ENCODE measurements at places on chromosomes 12 and 14.

DNA sequence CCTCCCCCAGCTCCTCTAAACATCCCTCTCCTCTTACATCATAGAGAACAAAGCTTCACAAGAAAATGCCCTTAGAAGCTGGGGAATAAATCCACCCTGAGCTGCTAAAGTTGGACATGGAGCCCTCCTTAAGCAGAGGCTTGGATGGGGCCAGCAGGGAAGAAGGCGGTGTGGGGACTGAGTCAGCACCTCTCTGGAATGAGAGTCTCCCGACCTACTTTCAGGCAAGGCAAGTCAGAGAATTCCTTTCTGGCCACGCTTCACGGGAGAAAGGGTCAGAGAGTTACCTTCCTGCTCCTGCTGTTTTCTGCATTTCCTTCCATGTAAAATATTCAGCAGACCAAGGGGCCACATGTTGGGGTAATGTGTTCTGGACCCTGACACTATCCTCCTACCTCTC lies 113.3 kb upstream of the PRB2 start:
- DNase-seq: no peak

DNA sequence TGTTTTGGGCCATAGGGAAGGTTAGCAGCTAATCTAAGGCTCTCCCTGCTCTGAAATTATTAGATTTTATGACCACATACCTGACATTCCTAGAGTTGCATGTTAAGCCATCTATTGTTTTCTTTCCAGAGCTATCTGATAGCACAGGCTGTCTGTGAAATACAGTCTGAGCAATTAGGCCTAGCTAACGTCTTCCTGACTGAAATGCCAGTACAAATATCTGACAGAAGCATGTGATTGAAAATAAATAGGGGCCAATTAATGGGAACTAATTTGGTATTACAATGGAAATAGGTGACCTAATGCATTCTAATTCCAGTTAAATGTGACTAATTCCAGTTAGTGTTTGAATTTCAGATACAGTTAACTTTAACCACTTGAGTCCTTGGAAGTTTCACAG lies 115.2 kb downstream of the C12orf75 start:
- DNase-seq: no peak

- DNase-seq: no peak
These were observed 89.1 kb downstream of the C12orf75 start for GRCh38 chr12:105419606-105420005.

DNA sequence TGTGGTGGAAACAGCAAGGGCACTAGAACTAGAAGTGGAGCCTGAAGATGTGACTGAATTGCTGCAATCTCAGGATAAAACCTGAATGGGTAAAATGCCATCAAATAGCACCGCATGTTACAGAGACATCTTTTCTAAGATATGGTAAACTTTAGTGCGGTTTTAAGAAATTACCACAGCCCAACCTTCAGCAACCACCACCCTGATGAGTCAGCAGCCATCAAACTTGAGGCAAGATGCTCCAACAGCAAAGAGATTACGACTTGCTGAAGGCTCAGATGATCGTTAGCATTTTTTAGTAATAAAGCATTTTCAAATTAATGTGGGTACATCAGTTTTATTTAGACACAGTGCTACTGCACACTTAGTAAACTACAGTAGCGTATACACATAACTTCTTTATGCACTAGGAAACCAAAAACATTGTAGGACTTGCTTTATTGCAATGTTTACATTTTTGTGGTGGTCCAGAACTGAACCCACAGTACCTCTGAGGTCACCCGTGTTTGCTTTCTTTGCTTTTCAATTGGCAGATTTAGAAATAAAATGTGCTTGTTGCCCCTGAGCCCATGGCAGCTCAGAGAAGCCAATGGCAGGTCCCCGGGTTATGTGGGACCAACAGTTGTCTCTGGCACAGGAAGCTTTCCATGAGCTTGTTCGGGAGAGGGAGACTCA lies 15.9 kb downstream of the GOLGA3 start:
- DNase-seq: no peak

DNA sequence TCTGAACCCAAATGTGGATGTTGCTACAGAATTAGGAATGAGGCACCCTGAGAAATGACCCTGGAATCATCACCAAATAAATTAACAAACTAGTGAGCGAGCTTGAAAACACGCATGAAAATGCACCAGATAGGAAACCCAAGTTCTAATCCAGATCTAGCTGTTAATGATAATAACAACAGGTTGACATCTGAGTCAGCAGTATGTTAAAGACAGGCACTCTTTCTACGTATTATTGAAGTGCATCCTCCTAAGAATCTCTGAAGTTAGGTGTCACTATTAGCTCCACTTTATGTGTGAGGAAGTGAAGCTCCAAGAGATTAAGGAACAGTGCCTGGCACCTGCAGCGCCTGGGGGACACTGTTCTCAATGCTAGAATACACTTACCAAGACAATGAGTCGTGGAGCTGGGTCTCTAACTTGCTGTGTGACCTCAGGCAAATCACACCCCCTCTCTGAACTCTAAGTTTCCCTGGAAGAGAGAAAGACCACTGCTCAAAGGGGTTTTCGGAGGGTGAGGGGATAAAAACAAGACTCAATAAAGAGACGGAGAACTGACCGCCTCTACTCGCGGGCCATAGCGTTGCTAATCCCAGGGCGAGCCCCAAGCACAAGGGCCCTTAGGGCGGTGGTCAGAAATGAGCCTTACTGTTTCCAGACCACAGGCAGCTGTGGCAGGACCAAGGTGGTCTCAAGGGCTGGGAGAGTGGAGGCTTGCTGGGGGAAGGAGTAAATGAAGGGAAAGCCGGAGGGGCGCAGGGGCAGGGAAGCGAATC lies 2.1 kb downstream of the SLC6A12 start:
- no peak for DNase-seq

DNA sequence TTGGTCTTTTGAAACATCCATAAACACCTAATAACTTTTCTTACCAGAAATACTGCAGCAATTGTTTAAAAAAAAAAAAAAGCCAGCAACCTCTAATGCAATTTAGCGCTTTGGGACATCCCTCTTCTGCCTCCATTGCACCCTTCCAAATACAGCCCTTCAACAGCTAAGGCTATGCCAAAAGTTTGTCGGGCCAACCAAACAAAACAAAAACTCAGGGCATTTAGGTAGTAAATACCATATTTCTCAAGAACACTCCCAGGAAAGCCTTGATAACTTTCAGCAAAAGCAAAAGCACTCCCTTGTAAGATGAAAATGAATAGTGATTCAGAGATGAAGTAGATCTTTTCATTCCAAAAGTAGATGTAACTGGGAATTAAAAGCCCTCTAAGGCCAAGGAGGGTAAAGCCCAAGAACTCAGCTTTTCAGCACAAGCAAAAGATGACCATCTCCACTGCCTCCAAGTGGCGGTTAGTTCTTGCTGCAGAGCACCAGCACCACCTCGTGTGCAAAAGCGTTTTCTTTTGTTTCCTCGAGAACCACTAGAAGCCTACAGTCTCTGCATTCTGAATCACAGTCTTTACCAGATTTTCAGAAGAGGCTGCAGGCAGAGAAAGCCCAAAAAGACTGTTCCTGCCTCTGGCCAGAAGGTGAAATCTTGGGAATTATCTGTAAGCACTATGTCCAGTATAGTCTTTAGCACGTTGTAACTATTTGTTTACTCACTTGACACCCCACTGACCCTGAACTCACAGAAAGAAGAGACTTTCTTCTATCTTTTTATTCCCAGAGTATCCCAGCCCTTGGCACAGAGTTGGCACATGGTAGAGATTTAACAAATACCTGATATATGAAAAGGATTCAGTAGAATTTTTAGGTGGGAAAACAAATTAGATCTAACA lies 53.1 kb downstream of the SIX6 start:
- DNase-seq: no peak
